ENCODE measurements at places on chromosomes 1 and 21.

DNA sequence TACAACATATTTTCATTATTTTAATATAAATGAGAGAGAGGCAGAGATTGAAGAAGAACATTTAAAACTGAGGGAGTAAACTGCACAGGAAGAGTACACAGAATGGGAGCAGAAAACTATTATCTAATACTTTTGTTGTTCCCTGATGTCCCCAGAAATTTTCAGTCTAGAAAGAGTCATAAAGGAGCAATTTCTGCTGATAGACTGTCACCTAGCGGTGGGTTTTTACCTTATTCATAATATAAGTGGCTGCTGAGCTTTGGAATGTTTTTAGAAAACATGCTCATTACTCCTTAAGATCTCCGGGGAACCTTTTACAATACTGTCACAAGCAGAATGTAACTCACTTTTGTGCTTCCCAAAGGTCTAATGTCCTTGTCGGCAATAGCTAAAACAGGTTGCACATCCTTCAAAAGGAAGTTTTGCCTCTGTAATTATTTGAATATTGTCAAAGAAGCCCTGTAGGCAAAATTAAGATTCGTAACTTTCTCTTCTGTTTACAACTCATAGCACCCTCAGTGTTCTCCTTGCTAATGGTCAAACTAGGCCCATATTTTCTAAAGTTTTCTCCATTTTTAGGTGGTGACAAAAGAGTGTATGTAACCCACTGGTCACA is 4.9 kb upstream of the NPL start:
- DNase-seq: peak; percentile 53

GRCh38 chr1:187396226-187396625 is 567.5 kb downstream of the PLA2G4A start:
- DNase-seq: peak; percentile 8

GRCh38 chr1:108801101-108801500 is 54.6 kb downstream of the STXBP3 start:
- DNase-seq: peak; percentile 19

DNA sequence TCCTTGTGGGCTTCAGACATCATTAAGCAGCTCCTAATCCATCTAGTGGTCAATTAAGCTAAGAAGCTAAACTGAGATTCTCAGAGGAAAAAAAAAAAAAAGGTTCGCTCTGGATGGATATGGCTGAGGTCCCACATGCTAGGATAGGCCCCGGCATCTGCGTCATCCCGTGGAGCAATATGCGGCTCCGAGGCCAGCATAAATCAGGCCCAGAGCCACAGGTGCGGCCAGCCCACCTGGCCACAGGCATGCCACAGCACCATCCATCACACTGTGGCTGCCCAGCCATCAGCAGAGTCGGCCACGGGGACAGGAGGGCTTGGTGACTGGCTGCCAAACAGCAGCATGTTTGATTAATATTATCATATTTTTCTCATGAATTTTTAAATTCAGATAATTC is 106.9 kb upstream of the TIAM1 start:
- DNase-seq: no peak

GRCh38 chr1:242718967-242719366 is 194.5 kb upstream of the PLD5 start:
- no peak for DNase-seq

DNA sequence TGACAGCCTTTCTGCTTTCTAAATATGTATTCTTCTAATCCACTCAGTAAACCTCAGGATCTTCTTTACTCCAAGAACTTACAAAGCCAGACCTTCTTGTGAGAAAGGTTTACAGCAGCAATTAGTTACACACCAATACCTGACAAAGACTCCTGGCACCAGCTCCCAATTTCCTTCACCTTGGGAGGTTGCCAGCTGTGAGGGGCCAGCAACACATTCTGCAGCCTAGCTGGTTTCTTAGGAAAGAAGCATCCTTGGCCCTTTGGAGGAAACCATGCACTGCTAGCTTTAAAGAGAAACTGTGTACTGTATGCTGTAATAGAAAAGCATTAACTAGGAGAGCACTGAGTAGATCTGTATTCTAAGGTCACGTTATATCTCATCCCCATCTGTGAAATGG is 10.8 kb downstream of the FYB2 start:
- no peak for DNase-seq

DNA sequence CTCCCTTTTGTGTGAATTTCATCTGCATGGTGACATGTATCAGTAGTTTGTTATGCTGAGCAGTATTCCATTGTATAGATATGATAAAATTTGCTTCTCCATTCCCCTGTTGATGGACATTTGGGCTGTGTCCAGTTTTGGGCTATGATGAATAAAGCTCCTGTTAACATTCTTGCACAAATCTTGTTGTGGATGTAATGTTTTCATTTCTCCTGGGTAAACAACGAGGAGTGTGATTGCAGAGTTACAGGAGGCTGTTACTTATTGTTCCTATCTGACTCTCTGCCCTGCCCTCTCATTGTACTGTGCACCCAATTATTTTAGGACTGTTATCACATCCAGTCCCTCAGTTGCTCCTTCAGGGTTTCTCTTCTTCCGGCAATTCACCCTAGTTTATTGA is 24.2 kb downstream of the MAPKAPK2 start:
- no peak for DNase-seq

DNA sequence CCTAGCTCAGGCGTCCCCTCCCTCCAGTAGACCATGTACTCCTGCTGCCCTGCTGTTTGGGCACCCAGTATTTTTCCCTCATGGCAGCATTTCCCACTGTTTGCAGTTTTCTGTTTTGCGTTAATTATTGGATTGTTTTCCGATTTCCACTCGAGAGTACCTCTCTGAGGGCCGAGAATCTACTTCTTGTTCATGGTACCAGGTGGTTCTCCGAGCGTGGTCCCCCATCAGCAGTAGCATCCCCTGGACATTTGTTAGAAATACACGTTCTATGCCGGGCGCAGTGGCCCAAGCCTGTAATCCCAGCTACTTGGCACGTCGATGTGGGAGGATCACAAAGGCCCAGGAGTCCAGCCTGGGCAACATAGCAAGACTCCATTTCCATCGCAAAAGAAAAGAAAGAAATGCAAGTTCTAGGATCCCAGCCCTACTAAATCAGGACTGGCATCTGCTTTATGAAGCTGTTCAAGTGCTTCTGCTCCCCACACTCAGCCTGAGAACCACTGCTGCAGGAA is 690 bp downstream of the RRP1 start:
- DNase-seq: no peak

DNA sequence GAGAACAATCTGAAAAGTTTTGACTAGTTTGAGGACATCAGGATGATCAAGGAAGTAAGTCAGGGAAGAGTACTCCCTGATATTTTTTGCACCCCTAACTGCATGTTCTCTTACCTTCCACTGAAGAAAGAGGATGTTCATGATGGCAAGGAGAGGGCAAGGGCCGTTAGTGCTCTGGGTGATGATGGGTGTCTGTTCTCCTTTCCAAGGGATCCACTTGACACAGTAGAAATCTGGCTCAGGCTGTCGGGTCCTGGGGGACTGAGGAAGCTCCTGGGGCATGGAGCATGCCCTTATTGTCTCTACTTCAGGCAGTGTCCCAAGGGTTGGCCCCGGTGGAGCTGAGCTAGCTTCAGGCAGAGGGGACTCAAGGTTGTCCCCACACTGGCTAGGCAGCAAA is 4.7 kb downstream of the MINDY1 start:
- DNase-seq: no peak

GRCh38 chr1:201488830-201489589 is 17.9 kb downstream of the CSRP1 start:
- peak; percentile 97 for DNase-seq

- DNase-seq: no peak
Measured at GRCh38 chr1:68969441-68969840, 472.6 kb upstream of the DEPDC1 start.

DNA sequence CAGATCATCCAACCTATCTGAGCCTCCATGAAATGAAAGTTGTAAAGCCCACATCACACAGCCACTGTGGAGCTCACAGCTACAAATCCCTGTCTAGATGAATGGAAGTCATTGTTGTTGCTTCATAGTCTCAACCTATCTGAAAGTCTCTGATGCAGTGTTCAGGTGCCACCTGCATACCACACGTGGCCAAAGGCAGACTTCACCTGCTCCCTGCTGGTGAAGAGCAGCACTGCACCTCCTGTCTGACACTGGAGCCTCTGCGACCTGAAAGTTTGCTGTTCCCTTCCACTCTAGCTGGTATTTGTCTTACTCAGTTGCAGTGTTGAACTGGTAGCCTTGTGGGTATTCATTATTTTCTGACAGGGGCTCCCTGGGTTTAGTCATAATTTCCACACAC is 18.4 kb downstream of the LORICRIN start:
- DNase-seq: no peak

- peak; percentile 72 for DNase-seq
Measured at GRCh38 chr1:41670217-41670957, 185.9 kb upstream of the EDN2 start.

- DNase-seq: no peak
Measured at GRCh38 chr21:42122808-42123207, 51.7 kb downstream of the UMODL1 start.

- DNase-seq: no peak
Measured at GRCh38 chr21:44765231-44766013, 36.2 kb downstream of the UBE2G2 start.

- no peak for DNase-seq
Measured at GRCh38 chr1:209621286-209621685, 30.9 kb downstream of the LAMB3 start.

GRCh38 chr1:87120779-87121178 is 206.3 kb downstream of the HS2ST1 start:
- DNase-seq: no peak

GRCh38 chr1:29754573-29755375 is 518.5 kb downstream of the PTPRU start:
- no peak for DNase-seq

DNA sequence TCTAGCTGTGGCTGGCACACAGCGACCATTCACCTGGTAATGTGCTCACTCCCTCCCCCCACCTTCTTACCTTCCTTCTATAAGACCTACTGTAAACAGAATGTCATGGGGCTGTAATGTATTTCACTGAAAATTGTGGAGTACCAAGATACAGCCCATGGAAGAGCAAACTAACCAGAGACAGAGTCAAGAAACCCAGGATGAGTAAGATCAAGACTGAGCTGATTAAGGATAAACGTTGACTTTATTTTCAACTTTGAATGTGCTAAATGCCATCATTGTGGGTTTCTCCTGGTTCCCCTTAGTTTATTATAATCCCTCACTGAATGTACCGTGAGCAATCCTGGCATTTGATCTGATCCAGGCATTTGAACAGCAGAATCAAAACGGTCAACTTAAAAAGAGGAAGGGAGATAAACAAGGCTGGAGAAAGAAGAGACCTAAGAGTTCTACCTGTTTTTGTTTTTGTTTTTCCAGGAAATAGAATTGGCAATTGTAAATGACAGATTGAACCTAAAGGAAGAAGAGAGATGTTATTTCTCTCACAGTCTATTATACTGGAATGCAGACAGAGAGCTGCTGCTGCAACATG is 16.1 kb upstream of the ATP1B1 start:
- no peak for DNase-seq

DNA sequence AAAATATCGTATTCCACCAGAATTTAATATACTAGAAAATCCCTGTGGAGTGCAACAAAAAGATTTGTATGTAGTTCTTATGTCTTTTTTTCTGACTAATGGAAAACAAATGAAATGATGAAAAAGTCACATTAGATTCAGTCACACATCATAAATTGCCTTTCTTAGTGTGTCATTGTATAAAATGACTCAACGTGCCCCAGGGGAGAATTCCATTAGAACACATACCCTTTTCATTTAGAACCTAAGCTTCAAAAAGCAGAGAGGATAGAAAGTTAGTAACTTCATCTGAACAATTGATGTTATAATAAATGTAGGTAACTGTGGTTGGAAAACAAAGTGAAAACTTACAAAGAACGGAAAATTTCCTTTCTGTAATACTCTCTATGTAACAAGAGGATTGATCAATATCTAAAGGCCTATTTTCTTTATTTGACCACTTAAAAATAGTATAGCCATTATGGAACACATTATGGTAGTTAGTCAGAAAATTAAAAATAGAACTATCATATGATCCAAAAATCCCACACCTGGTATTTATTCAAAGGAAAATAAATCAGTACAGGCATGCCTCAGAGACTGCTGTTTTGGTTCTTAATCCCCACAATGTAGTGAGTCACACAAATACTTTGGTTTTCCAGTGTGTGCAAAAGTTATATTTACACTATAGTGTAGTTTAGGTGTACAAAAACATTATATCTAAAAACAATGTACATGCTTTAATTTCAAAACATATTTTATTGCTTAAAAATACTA is 1016.1 kb downstream of the KCNT2 start:
- DNase-seq: peak; percentile 86

- no peak for DNase-seq
Measured at GRCh38 chr1:10519016-10519417, 44.3 kb downstream of the PEX14 start.

- no peak for DNase-seq
Measured at GRCh38 chr1:25828491-25828890, 8.7 kb downstream of the MTFR1L start.

DNA sequence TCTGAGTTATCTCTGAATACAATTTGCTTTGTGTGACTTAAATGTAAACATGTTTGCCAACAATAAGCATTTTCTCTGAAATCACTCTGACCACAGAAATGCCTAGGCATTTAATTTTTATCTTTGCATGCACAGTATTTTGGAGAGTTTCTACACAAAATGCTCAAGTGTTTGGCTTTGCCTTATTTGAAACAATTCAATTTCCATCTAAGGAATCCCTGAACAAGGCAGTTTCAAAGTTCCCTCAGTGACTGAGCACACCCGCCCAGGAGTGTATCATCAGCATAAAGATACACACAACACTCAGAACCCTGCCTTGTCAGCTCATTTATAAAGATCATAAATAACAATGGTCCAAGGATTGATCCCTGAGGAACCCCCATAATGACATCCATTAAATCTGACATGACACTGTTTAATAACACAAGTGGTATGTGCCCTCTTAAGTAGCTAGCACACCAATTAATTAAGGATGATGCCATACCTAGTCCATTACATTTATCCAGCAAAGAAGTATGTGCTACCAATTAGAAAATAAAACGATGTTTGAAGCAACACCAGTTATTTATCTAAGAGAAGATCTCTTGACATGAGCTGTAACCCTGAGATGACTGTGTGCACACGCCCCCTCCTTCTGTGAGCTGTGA is 585.8 kb downstream of the ADGRL2 start:
- no peak for DNase-seq

GRCh38 chr1:29704430-29704829 is 468.1 kb downstream of the PTPRU start:
- DNase-seq: no peak

DNA sequence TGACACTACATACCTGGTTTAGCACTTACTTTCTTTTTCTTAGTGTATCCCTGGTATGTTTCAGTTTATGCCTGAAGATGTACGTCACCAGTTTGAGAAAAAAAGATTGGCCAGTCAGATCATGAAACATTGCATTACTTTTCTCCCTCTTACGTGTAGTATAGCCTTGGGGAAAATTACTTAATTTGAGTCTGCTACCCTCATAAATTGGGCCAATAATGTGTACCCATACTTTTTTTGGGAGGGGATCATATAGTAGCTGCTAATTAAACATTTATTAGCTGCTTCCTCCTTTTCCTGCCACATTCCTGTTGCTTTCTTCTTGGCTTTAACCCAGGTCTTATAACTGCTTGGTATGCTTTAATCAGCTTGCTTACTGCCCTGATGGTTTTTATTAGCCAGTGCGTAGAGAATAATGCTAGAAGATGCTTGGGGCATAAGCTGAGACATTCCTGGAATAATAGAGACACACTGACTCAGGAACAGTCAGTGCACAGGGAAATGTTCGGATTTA is 32.1 kb downstream of the RABGAP1L start:
- DNase-seq: peak; percentile 92

- peak; percentile 42 for DNase-seq
Measured at GRCh38 chr1:20358761-20359263, 68.1 kb downstream of the VWA5B1 start.
